NCI-H1694 (cell line): ENCODE measurements at places on chromosomes 5 and 9.

DNA sequence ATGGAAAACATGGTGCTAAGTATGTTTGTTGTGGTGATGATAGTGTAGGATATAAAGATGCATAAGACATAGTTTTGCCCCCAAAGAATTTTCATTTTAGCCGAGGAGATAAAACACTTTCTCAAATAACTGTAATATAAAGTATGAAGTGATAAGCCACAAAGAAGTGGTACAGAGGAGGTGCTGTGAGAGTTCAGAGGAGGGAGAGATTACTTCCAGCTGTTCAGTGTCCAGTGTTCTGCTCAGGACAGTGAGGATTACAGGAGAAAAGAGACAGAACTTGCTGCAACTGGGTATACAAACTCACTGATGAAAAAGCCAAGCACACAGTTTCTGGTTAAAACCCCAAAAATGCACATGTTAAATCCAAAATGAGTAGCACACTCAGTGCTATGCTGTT is 309.3 kb downstream of the KIAA0825 start:
- no peak for DNase-seq

DNA sequence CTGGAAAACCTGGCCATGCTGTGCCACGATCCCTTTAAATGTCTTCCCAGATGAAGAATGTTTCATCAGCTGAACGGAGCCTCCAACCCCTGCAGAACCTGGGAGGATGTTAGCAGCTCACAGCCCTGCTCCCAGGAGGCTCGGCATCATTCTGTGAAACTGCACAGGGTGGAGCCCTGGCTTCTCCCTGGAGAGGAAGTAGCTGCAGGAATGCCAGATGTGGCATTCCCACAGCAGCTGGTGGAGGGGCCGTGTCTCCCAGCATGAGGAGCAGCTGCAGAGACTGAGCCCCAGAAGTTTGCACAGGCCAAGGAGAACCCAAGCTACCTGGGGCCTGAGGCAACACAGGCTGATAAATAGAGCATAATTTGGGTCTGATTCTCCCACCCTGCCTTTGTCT is 165.8 kb upstream of the MAP3K1 start:
- DNase-seq = no peak

GRCh38 chr5:179512452-179513000 is 37.8 kb upstream of the RUFY1 start:
- DNase-seq = no peak

DNA sequence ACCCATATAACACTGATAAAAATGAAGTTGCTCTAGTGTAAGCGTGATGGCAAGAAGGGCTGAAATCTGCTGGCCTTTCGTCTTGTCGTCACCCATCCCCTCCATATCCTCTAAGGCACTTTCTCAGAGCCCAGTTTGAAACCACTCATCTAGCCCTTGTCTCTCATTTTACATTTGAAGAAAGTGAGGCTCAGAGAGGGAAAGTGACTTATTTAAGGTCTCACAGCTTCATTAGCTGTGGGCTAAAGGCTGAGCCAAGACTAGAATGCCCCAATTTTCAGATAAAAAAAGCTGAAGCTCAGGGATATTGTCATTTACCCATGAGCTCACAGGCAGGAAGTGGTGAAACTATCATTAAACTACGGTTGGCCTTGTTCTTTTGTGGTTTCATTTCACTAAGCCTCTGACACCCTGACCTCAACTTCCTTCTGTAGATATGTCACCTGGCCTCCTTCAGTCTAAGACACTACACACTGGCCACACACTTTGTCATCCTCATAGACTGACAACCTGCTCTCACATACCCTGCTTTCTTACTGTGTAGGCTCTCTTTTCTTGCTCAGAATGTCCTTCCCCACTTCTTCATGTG is 176.7 kb upstream of the DMAC1 start:
- DNase-seq = no peak
